ENCODE measurements at places on chromosomes 6 and 20. TPM values are rescaled to one million over a fixed set of nuclear protein-coding genes. Genes with fewer than 3 reads are reported as not detected.

CYP21A2 gene
- total RNA-seq, result not detected

HFE gene
- 0.57 TPM for total RNA-seq

PRDM13 gene
- not detected for total RNA-seq

LST1 gene
- total RNA-seq, result 4.2 TPM

RAB44 gene
- not detected for total RNA-seq

CEP85L gene
- 15.4 TPM for total RNA-seq

RBBP8NL gene
- not detected for total RNA-seq

BFSP1 gene
- total RNA-seq, result not detected

KIZ gene
- total RNA-seq, result 23.7 TPM

ELOVL2 gene
- total RNA-seq, result not detected

BACH2 gene
- 265 TPM for total RNA-seq

ATRN gene
- 4.5 TPM for total RNA-seq

FAM209B gene
- not detected for total RNA-seq

ZKSCAN3 gene
- total RNA-seq, result 6.7 TPM

SNHG17 gene
- total RNA-seq, result 96.3 TPM

POPDC3 gene
- not detected for total RNA-seq

SF3B5 gene
- total RNA-seq, result 110 TPM

C20orf204 gene
- 6.7 TPM for total RNA-seq

C20orf202 gene
- total RNA-seq, result not detected

ADGRB3 gene
- not detected for total RNA-seq

SYCP2 gene
- 0.19 TPM for total RNA-seq

CCR6 gene
- not detected for total RNA-seq

ZSCAN16 gene
- 7.6 TPM for total RNA-seq

ERVFRD-1 gene
- total RNA-seq, result not detected

OLIG3 gene
- total RNA-seq, result not detected

VGLL2 gene
- total RNA-seq, result not detected

RAET1G gene
- total RNA-seq, result not detected

CRIP3 gene
- total RNA-seq, result 1.7 TPM

PDYN gene
- total RNA-seq, result not detected

DDO gene
- total RNA-seq, result not detected

POLR3F gene
- total RNA-seq, result 10.9 TPM

MRPS18B gene
- 79.6 TPM for total RNA-seq

LY6G6F gene
- total RNA-seq, result not detected

C6orf89 gene
- total RNA-seq, result 30.0 TPM

DLL1 gene
- total RNA-seq, result not detected

GSTA3 gene
- not detected for total RNA-seq

EFCAB8 gene
- total RNA-seq, result not detected

EPHA7 gene
- total RNA-seq, result not detected

PRICKLE4 gene
- 1.2 TPM for total RNA-seq

SLC17A9 gene
- total RNA-seq, result 8.1 TPM

FUT9 gene
- total RNA-seq, result not detected

MRAP2 gene
- total RNA-seq, result not detected

IP6K3 gene
- not detected for total RNA-seq

CCND3 gene
- total RNA-seq, result 244 TPM

NTSR1 gene
- total RNA-seq, result not detected

OXT gene
- not detected for total RNA-seq

SERPINB6 gene
- total RNA-seq, result 8.9 TPM
